ENCODE measurements at places on chromosomes 1 and 21.

- DNase-seq, result no peak
These were observed 45.9 kb upstream of the ATP2B4 start for GRCh38 chr1:203580733-203581132.

GRCh38 chr1:158153179-158153578 is 27.5 kb upstream of the CD1D start:
- DNase-seq, result no peak

DNA sequence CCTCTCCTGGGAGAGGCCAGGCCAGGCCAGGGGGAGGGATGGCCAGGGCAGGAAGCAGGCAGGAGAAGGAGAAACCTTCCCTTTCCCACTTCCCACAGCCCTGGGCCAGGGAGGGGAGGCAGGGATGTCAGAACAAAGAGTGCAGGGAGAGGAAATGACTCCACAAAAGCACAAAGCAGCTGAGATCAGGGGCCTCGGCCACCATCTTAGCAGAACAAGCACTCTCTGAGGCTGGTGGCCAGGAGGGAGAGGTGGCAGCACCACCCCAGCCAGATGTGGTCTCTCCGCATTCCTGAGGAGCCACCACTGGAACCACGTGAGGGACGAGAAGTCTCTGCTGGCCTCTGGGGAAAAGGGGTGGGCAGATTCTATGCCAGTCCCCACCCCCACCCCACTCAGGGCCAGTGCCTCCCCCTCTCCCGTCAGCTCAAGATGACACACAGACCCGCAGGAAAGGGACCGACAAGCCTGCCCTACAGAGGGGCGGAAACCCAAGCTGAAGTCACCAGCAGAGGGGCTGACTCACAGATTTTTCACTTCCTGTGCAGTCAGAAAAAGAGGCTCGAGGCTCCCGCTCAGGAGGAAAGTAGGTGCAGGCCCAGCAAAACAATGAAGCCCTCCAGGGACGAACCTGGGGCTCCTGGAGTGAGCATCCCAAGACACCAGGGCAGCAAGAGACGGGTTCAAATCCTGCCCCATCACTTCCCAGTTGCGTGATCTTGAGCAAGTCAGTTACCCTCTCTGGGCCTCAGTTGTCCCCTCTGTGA is 24.1 kb upstream of the ALDH4A1 start:
- DNase-seq, result no peak

DNA sequence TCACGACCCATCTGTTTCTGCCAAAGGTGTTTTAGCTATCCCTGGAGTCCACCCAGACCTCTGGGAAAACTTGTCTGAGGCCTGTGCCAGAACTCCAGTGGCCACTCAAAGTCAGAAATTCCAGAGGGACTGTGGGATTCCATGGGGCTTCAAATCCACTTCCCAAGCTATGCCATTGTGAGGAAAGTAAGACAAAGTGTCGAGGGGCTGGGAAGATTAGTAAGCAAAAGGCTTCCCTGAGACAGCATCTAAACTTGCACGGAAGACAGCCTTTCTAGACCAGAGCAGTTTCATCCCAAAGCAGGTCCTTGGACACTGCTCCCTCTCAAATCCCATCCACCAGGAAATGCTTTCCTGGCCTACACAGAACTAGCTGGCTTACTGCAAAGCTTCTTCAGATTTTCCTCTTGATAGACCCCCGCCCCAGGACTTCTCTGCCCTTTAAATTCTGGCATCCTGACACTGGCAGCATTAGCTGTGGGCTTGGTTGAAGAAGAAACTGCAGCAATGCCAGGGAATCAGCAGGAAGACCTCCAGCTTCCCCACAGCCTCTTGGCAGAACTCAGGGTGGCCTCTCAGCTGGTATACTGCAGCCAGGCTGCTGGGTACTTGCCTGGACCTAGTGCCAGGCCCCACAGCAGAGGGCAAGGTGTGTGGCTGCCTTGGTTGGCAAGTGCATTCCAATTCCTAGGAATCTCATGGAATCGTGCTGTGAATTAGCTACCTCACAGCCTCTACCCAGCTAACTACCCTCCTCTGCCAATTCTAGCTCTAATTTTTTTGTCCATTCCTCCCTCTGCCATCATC is 27.3 kb upstream of the LMX1A start:
- DNase-seq, result no peak

GRCh38 chr1:165941531-165941930 is 114.1 kb downstream of the UCK2 start:
- DNase-seq, result no peak

DNA sequence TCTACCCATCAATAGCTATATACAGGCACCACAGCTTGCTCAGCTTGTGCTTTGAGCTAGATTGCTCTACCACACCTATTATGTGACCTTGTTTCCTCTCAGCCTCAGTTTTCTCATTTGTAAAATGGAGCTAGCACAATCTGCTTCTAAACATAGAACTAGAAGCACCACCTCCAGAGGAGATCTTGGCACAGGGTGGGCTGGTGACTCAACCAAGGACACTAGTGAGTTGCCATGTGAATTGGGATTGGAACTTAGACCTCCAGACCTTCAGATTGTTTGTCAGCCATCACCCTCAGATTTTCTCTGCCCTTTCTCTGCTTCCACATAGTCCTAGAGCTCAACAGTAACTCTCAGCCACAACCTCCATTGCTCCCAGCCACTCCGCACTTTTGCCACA is 3.0 kb upstream of the MACO1 start:
- no peak for DNase-seq

GRCh38 chr1:66394603-66395002 is 139.3 kb upstream of the SGIP1 start:
- DNase-seq, result no peak

- DNase-seq, result no peak
These were observed 70.0 kb downstream of the AGPAT3 start for GRCh38 chr21:43934716-43935705.

DNA sequence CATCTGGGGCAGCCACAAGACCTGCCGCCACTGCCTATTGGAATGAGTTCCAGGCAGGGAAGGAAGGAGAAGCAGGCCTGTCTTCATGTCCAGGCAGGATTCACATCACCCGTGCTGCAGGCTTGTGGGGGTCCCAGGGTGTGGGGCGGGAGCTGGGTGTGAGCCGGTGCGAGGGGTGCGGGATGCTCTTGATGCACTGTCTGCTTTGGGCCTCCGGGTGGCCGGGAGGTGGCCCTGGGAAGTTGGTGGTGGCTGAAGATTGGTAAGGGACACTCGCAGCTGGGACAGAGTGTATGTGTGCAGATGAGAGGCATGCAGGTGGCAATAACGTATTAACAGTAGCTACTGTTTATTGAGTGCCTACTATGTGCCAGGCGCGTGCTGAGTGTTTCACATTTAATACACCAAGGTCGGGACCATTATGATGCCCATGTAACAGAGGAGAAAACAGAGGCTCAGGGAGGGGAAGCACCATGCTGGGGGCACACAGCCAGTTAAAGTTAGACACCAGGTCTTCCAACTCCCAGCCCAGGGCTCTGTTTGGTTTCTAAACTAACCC is 3.3 kb downstream of the CROCC start:
- no peak for DNase-seq

DNA sequence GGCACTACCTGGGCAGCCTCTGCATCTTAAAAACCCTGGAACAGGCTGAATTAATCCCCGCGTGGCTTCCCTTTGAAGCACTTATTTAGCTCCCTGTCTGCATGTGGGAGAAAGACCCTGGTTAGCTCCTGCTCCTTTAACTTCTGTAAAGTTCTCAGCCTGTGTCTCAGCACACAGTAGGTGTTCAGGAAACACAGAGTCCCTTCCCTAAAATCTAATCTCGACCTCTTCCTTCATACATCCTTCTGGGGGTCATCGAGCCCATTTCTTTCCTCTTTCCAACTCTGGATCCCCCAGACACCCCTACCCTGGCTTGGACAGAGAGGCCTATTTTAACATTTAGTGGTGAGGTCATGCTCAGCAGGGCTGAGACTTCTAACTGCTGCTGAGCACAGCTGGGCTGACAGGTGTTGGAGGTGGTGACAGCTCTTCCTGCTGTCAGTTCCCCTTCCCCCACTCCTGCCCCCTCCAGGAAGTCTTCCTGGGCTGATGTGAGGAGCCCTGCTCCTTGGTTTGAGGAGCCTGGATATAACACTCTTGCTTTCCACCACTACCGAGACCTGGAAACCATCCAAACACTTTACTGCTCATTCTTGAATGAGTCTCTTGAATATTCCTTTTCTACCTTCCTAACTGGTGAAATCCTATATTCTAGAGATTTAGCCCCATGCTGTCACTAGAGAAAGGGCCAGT is 5.3 kb downstream of the E2F2 start:
- no peak for DNase-seq

- no peak for DNase-seq
These were observed 1.9 kb downstream of the ADARB1 start for GRCh38 chr21:45076245-45076711.

GRCh38 chr1:44947063-44947773 is 39.2 kb downstream of the EIF2B3 start:
- DNase-seq, result no peak

DNA sequence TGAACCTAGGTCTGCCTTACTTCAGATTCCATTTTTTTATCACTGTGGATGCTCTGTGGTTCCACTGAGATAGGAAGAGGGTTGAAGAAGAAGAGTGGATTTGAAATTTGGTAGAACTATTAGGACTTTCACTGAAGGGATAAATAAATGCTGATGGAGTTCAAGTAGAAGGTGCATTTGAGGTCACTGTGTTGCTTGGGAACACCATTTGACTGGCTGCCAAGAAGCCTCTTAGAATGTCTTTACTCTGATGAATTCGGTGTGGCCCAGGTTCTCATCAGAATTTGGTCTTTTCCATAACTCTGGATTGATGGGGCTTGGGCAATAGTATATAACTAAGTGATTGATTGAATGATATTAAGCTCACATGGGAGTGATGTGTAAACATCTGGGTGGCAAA is 11.9 kb downstream of the XPR1 start:
- DNase-seq, result no peak

Measured in GOT3 (cell line).